ENCODE measurements at places on chromosomes 4 and X. TPM values are rescaled to one million over a fixed set of nuclear protein-coding genes. Genes with fewer than 3 reads are reported as not detected.

The SLC26A1 gene
- 0.27 TPM for total RNA-seq

The AKAP14 gene
- not detected for total RNA-seq

The CT45A3 gene
- total RNA-seq, result 0.23 TPM

The SORBS2 gene
- total RNA-seq, result 0.53 TPM

The FRMD7 gene
- total RNA-seq, result not detected

The PRKG2 gene
- total RNA-seq, result 0.85 TPM

The IDUA gene
- total RNA-seq, result 13.0 TPM

The GUCY1A1 gene
- not detected for total RNA-seq

The CXCR3 gene
- total RNA-seq, result 0.10 TPM

The LNX1 gene
- total RNA-seq, result 0.03 TPM

The NPNT gene
- 0.29 TPM for total RNA-seq
